ENCODE measurements at places on chromosomes 13 and 19.

- no peak for DNase-seq
These were observed 20.6 kb downstream of the BRSK1 start for GRCh38 chr19:55304279-55304978.

- no peak for DNase-seq
These were observed 58.1 kb downstream of the TRPC4 start for GRCh38 chr13:37811441-37811840.

DNA sequence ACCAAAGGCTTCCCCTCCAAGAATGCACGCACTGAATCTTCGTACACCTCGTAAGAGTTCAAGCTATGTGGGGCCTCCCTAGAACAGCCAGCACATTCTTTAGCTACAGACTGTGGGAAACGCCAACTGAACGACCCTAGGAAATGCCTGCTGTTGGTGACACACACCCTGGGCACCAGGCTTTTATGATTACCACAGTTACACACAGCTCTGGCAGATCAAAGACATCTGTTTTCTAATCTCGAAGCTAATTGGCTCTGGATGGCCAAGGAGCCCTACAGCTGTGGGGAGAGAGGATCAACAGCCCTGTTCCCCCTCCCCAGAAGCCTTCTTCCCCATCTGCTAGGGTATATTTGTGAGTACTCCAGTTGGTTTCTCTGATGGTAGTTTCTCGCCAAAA lies 123.0 kb downstream of the COL4A1 start:
- no peak for DNase-seq

- DNase-seq: no peak
These were observed 12.8 kb downstream of the RGCC start for GRCh38 chr13:41470196-41470595.

DNA sequence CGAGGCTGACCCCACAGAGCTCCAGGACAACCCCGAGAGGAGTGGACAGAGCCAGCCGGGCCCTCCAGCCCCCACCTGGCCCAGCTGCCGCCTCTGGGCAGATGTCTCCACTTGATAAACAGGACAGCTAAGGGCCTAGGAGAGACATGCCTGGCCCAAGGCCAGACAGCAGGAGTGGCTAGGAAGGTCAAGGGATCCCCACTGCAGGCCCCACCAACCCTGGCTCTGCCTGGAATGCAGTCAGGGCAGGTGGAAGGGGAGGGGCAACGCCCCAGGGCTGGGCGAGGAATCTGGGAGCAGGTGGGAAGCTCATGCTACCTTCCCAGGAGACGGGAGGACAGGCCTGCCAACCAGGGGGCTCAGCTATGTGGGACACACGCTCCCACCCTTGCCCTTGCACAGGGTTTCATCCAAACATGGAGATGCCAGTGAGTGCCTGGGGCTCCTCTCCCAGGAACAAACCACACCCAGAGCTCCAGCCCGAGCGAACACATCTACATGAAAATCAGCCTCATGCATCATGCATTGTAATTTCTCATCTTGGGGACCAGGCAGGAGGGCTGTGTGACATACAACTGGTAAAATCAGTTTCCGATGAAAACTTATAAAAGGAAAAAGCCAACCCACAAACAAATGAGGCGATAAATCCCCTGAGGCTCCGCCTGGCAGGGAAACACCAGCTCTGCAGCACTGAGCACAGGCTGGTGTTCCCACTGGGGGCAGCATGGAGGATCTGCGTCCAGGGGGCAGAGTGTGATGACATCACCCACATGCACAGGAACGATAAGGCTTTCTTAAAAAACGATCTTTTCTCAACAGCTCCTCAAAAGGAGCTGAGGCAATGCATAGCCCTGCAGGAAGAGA lies 25.0 kb downstream of the SH3GL1 start:
- no peak for DNase-seq

- DNase-seq: no peak
These were observed 169.3 kb downstream of the DCT start for GRCh38 chr13:94309997-94310855.

- DNase-seq: no peak
These were observed 631.3 kb downstream of the DIAPH3 start for GRCh38 chr13:59532405-59532804.

GRCh38 chr13:77345150-77345780 lies 18.4 kb upstream of the MYCBP2 start:
- DNase-seq: no peak

DNA sequence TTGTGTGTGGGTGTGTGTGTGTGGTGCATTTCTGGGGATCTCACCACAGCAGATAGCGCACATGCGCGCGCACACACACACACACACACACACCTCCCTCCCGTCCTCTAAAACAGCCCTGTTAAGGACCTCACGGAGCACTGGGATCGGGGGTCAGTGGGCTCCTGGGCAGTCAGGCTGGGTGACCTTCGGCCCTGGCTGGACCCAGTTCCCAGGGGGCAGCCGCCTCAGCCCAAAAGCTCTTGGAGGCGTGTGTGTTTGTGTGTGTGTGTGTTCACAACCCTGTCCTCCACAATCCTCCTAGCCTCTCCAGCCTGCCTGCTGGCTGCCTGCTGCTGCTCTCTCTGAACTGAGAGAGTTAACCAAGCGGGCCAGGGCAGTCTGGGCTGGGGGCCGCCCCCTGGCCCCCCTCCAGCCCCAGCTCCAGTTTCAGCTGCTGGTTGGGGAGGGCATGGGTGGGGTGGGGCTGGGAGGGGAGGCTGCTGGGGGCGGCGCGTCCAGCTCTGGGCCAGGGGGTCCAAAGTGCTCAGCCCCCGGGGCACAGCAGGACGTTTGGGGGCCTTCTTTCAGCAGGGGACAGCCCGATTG lies at the start of gene FXYD1:
TSS of gene FXYD1 (plus strand) at position 520 of the 588 bp plus-strand sequence. CDS start 1,256 bp downstream, outside the sequence.
- DNase-seq: no peak

GRCh38 chr13:69980799-69981198 lies 126.8 kb upstream of the ATXN8OS start:
- DNase-seq: no peak

DNA sequence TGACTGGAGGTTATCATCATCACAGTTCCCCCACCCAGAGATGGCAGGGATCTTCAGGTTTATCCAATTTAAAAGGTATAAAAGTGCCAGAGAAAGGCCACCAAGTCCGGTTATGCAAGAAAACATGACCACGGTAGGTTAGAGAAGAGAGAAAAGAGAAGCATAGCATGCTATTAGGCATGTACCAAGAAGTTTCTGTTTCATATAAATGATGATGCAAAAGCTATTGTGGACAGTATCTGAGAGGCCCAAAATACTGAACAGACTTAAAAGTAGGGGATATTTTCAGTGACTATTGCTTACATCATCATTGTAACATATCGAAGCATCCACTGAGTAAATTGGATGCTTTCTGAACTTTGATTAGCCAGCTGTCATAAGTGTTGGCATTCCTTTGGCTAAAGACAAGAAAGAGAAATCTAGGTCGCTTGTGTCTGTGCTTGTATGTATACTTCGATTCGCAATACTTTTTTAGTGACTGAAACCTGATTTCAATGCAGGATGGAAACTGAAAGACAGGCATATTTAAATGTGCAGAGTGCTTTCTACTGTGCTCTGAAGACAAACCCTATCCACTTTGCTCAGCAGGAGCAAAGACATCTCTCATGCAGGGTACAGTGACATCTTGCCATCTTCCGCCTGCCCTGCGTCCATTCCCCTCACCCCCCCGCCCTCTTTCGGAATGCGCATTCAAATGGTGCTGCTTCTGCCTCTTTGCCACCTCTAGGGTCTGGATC lies 180.3 kb downstream of the SHISA2 start:
- no peak for DNase-seq

DNA sequence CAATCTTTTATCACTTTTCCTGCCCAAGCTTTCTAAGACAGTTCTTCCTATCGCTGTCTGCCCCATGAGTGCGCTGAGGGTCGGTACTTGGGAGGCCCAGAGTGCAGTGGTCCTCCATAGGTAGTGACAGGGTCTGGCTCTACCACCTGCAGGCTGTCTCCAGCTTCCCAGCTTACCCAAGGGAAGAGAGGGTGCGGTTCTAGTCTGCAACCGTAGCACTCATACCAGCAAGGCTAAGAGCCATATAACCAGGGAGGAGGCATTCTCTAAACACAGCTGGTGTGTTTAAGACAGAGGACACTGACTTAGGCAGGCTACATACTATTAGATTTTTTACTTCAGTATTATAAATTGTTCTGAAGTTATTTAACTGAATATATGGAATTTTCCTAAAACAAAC lies 8.2 kb downstream of the PROZ start:
- DNase-seq: no peak

DNA sequence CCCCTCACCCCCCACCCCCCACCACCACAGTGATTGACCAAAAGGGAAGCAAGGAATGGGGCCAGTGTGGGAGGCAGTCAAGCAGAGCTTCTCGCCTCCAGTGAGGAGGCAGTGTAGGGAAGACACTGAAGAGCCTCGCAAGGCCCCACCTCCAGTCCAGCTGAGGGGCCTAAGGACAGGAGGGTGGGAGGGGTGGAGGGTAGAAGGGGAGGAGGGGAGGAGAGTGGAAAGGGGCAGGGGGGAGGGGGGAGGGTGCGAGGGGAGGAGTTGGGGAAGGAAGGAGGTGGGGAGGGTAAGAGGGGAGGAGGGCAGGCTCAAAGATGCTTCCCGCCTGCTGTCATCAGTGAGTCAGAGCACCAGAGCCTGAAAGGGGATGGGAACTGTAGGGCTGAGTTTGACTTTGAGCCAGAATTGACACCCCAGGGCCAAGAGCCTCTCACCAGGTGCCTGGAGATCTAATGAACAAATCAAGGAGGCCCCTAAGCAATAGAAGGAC lies 786.2 kb downstream of the UQCRFS1 start:
- DNase-seq: no peak

DNA sequence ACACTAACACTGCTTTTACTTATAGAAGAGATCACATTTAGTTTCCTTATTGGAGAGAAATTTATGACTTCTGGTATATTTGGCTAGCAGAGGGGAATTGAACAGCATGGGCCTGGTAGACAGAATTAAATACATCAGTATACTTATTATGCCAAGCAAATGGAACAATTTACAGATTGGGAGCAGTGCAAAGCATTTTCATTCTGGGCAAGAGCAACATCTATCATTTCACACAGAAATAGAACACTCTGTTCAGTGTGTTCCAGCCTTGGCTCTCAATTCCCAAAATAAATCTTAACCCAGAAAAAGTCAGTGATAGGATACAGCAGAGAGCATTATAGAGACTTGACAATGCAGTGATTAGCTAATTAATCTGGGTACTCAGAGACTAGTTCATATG lies 604.0 kb upstream of the SLITRK6 start:
- no peak for DNase-seq

DNA sequence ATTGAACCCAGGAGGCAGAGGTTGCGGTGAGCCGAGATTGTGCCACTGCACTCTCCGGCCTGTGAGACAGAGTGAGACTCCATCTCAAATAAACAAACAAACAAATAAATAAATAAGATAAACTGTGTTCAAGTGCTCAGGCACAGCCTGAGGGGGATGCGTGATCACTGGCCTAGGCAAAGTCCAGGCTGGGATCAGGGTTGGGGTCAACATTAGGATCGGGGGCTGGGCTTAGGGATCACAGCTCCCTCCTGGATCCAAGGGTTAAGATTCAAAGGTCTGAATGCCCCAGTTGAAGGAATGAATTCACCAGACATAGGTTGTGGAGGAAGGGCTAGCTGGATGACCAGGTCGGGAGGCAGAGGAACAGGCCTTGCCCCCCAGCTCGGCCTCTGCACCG lies 1.9 kb upstream of the EXOC3L2 start:
- no peak for DNase-seq

GRCh38 chr13:31890946-31891345 lies 140.6 kb upstream of the FRY start:
- DNase-seq: no peak

GRCh38 chr13:102536695-102537485 lies 59.9 kb upstream of the TPP2 start:
- no peak for DNase-seq

- DNase-seq: no peak
These were observed 739.1 kb downstream of the DIAPH3 start for GRCh38 chr13:59424661-59425060.

- DNase-seq: no peak
These were observed 19.3 kb upstream of the GATAD2A start for GRCh38 chr19:19385896-19386869.

- DNase-seq: no peak
These were observed 91.0 kb downstream of the NHLRC3 start for GRCh38 chr13:39129213-39129612.

- no peak for DNase-seq
These were observed 6.7 kb upstream of the PCDH17 start for GRCh38 chr13:57624565-57625435.

DNA sequence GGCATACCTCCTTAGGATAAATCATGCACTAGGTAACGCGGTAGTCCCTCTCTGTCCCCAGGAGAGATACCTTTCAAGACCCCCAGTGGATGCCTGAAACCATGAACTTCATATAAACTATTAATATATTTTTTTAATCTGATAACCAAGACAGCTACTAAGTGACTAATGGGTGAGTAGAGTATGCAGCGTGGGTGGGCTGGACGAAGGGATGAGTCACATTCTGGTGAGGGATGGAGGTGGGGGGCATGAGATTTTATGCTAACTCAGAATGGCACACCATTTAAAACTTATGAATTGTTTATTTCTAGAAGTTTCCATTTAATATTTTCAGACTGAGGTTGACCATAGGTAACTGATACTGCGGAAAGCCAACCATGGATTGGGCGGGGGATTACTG lies 46.2 kb downstream of the CDK8 start:
- peak; percentile 1 for DNase-seq

- DNase-seq: no peak
These were observed 15.2 kb upstream of the SUPT20H start for GRCh38 chr13:37074703-37075102.

- no peak for DNase-seq
These were observed 90.4 kb downstream of the COL4A1 start for GRCh38 chr13:110216398-110217041.

GRCh38 chr19:31178833-31179470 lies 170.3 kb downstream of the TSHZ3 start:
- DNase-seq: no peak

- DNase-seq: no peak
These were observed 249.1 kb downstream of the GGACT start for GRCh38 chr13:100339411-100339940.

DNA sequence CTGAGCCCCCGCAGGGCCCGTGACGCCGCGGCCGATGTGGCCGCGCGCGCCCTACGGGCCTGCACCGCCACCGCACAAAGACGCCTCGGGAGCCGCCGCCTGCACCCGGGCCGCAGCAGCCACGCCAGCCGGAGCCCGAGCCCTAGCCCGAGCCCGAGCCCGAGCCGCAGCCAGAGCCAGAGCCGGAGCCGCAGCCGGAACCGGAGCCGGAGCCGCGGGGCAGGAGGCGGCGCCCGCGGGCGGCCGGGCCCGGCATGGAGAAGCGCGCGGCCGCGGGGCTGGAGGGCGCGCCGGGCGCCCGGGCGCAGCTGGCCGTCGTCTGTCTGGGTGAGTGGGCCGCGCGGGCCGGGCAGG lies 379 bp downstream of the LRP3 start:
- no peak for DNase-seq

Measured in stimulated activated CD8-positive, alpha-beta memory T cell treated with anti-CD3 and anti-CD28 coated beads, Interleukin-4, amount 100 ng/mL, for 24 hours (primary cell).